ENCODE measurements at places on chromosomes 13 and 19.

- no peak for DNase-seq
Observed at GRCh38 chr19:15248106-15248505, 15.9 kb upstream of the EPHX3 start.

- peak; percentile 56 for DNase-seq
Observed at GRCh38 chr13:26929971-26930730, 169.6 kb upstream of the GPR12 start.

DNA sequence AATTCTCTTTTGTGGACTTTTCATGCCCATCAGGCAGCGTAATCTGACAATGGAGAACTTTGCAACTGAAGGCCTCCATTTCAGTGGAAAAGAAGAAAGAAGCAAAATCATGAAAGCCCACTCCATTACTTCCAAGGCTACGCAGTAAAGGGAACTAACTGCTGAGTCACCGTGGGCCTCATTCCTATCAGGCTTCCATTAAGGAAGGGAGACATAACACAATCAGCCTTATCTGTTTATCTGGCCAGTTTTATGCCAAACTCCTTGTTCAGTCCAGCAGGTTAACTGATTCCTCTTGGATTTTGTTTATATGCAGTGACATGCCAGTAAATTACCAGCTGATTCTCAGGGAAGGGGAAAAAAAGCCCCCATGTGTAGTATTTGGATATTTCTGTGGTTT, 56.8 kb upstream of the KATNAL1 start:
- DNase-seq, result peak; percentile 60

GRCh38 chr19:55479045-55479444, 2.6 kb downstream of the ZNF628 start:
- DNase-seq, result no peak

GRCh38 chr13:53250977-53251376, 222.4 kb downstream of the OLFM4 start:
- DNase-seq, result no peak

GRCh38 chr13:41802684-41803444, 158.0 kb downstream of the VWA8 start:
- DNase-seq, result peak; percentile 89

GRCh38 chr13:28478127-28478526, 16.8 kb downstream of the FLT1 start:
- peak; percentile 25 for DNase-seq

GRCh38 chr13:99506634-99507033, 5.4 kb downstream of the TM9SF2 start:
- DNase-seq, result no peak

DNA sequence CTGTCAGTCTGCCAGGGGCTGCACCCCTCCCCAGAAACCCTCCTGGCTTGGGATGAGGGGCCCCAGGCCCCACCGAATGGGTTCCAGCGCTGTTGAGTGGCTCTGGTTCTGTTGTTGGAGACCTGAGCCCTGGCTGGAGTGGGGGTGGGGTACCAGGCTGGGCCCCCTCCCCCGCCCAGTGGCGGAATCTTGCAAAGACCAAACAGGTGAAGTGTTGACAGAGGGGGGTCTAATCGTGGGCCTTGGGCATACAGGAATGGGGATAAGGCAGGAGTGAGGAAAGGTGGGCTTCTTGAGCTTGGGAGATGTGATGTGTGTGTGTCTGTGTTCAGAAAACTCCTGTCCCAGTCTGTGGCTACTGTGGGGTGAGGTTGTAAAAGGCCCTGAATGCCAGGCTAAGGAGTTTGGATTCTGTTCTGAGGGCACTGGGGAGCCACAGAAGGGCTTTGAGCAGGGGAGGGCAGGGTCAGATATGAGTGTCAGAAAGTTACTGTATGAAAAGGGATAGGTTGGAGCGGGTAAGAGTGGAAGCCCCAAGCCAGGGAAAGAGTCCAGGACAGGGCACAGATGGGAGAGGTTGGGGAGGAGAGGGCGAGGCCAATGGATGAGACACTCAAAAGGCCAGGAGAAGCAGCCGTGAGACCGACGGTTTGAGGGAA, at the start of gene HIPK4:
Gene HIPK4 (minus strand): TSS at position 98 of the 659 bp plus-strand sequence. CDS start 279 bp downstream, outside the sequence.
- DNase-seq, result no peak

- DNase-seq, result peak; percentile 24
Observed at GRCh38 chr19:2428321-2428690, 920 bp upstream of the TIMM13 start.

DNA sequence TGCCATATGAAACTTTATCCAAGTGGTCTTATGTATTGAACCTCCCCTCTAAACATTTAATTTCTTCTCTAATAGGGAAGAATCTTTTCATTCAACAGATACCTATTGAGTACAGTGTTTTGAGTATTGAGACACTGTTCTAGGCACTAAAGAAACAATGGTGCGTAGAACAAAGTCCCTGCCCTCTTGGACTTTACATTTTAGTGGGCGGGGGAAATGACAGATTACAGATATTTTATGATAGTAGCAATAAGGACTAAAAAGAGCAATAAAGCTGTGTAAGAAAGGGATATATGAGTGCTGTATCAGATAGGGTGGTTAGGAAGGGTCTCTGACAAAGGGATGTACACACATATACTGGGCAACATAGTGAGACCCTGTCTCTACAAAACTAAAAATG, 5.4 kb downstream of the NUDT15 start:
- DNase-seq, result no peak

DNA sequence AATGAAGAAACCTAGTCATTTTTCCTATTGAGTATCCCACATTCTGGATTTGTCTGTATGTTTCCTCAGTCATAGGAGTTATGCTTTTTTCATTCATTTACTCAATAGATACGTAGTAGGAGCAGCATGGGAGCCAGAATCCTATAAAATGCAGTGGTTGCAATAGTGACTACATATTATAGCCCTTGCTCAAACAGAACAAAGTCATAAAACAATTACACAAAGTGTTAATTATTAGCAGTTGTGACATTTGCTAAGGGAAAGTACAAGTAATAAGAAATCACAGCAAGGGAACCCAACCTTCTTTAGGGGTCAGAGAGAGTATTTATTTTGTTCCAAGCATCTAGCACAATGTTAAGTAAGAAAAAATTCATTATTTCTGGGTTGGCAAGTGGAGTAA, 27.7 kb upstream of the POU4F1 start:
- no peak for DNase-seq

DNA sequence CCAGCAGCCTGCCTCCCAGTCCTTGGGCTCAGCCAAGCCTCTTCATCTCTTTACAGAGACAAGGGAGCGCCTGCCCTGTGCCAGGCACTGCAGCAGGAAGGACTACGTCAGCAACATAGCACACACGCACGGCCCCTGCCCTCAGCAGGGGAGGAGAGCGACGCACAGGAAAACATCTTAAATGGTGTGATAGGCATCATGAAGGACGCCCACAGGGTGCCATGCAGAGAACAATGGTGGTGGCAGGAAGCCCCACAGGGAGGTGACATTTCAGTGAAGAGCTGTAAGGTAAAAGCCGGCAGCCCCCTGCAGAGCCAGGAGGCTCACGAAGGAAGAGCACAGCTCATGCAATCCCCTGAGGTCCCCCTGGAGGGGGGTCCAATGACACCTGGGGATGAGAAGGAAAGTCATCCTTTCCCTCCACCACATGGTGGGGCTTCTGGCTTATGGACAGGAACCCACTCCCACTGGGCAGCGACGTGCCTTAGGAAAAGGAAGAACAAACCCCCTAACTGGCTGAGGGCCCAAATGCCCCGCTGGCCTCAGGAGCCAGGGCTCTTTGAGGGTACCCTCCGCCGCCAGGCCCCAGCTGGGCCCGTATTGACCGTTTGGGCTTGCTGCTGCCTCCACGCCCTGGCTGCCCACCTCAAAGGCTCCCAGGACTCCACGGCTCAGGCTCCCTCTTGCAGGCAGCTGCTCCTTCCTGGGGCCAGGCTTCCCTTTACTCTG, 37.3 kb upstream of the C13orf42 start:
- DNase-seq, result no peak

DNA sequence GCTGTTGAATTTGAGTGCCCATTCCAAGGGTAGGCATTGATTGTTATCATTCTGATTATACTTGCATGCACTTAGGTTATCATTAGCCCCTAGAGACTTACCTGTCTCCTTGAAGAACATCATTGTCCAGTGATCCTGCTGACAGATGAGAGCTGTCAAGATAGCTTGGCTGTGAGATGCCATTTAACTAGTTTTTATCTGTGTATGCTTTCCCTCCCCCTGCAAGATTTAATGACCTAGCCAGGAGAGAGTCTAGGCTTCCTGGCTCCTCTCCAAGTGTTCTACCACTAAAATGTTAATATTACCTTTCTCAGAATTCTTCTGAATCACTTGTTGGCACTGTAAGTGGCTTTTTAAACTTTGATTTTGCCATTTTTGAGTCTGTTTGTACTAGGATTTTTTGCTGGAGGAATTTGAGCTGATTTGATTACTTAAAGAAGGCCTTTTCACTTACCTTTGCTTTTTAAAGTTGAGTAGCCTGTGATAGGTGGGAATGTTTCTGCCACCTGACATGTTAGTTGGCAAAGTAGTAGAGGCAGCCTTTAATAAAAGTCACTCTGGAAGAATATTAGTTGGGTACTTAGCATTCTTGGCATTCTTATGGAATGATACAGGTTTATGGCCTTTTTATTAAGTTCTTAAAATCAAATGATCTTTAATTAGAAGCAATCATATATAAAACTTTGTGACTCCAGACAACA, 41.1 kb downstream of the ARHGAP35 start:
- DNase-seq, result no peak

DNA sequence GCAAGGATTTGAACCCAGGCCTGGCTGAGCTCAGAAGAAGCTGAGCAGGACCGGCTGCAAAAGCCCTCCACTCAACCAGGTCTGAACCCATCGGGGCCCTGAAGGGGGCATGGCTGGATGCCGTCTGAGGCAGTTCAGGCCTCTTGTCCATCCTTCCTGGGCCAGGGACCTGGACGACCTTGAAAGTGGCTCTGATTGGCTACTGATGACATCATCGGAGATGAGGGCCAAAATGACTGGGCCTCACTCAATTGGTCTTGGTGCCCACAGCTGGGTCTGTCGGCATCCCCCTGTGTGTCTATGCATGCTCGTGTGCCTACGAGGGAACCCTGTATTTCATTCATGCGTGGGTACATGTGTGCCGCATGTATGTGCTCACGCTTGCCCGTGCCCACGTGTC, 71.8 kb downstream of the PTPRS start:
- no peak for DNase-seq

DNA sequence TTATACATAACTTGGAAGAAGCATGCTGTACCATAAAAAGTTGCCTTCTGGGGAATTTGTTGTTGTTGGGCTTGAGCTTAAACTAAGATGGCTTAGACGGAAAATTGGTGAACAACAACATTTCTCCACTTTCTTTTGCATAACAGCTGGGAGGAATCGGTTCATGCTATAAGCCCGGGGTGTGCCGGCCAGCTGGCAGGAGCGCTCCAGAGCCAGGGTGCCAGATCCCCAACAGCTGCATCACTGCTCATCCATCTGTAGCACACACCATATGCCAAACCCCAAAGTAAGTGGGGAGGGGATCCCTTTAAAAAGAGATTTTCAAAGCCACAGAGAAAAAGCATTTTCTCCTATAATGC, 419.5 kb upstream of the ARGLU1 start:
- DNase-seq, result peak; percentile 25

- DNase-seq, result no peak
Observed at GRCh38 chr19:45448887-45449299, 18.9 kb upstream of the FOSB start.

- DNase-seq, result no peak
Observed at GRCh38 chr13:23797276-23797903, 91.8 kb downstream of the MIPEP start.

DNA sequence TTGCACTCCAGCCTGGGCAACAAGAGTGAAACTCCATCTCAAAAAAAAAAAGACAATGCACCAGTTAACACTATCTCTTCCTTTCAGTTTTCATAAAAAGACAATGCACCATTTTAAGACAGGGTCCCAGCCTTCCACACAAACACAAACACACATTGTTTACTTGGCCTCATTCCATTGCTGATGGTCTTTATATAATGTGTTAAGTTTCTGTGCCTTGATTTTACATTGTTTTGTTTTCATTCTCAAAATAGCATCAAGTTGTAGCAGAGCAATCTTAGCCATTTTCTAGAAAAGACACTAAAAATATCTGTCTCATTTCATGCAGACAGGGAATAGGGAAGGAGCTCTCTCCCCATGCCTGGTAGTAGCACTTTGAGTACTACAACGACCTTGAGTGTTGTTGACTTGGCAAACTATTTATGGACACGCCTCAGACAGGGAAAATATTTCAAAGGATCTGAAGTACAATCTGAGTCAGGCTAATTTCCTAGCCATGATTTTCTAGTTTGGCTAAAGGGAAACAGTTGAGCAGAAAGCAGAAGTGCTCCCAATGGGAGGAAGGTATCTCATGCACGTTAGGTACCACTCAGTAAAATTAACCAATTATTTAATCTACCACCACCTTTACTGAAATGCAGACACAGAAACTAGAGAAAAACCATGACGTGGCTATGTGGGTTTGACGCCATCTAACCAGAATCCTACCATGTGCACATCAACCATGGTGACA, 120.6 kb downstream of the ABCC4 start:
- no peak for DNase-seq

- DNase-seq, result no peak
Observed at GRCh38 chr19:48910803-48911202, 10.7 kb downstream of the NUCB1 start.

GRCh38 chr19:46924874-46925547, 64.2 kb downstream of the ARHGAP35 start:
- DNase-seq, result no peak

DNA sequence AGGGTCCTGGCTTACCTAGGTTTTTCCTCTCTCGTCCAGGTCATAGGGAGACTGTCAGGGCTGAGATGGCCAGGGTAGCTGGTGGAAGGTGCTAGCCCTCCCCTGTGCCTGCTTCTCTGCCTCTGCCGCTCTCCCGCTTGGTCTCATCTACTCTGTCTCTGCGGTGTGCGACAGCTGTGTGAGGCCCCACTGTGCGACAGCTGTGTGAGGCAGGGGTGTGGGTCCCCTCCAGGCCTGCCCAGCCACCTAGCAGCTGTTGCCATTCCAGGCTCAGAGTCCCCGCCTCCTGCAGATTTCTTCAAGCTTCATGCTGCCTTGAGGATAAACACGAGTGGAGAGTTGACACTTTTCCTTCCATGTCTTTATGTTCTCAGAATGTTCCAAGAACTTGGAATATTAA, 53.0 kb downstream of the ARHGEF7 start:
- DNase-seq, result no peak

DNA sequence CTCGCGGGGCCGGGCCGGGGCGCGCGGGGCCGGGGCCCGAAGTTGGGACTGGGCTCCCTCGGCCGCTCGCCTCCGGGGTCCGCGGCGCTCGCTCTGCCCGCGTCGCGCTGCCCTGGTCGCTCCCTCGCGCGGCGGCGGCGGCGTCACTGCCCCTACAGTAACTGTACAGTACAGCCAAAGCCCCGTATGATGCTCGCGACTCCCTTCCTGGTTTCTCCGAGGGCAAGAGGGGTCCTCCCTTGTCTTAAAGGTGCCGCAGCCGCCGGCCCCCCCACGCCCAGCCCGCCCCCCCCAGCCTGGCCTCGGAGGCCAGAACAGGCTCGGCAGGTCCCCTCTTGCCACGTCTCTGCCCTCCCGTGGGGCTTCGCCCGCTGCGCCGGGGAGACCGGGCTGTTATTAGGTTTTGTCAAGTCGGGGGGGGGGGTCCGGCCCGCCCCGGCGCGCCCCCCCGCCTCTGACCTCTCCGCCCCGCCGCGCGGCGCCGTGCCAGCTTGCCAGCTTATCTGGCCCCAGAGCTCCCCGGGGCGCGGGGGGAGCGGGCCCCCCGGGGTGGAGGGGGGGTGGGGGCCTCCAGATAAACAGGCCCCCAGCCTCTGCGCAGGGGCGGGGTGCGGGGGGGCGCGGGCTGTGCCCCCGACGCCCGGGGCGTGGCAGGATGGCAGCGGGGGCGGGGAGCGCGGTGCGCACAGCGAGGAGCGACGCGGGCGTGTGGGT, at the start of gene ZBTB7A:
Gene ZBTB7A (minus strand): TSS at position 218 of the 714 bp plus-strand sequence. CDS start 11,667 bp downstream, outside the sequence.
- peak; percentile 76 for DNase-seq
